Ovary (tissue), 10 donors: ENCODE measurements at places on chromosomes 1 and 21.
A peak's percentile ranks its signal among the peaks of the same experiment; 100 is the strongest.

- DNase-seq: no peak
Observed at GRCh38 chr1:31718327-31718897, 14.6 kb upstream of the COL16A1 start.

GRCh38 chr1:106785176-106785575 lies 271.3 kb upstream of the PRMT6 start:
- DNase-seq: no peak

DNA sequence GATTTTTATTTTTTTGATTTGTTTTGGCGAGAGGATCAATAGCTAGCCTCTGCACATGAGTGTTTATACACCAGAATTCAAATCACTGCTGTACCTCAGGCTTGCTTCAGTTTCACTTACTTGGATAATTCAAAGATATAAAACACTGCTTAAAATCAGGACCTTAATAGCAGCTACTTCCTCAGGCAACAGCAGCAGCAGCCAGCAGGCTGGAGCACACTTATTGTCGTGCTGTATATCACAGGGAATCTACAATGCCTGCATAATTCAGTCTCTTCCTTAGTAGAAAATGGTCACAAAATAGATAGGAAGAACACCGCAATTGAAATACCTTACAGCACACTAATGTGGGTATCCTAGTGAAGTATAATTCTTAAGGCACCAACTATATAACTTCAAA lies 497.3 kb downstream of the NEGR1 start:
- DNase-seq: no peak

DNA sequence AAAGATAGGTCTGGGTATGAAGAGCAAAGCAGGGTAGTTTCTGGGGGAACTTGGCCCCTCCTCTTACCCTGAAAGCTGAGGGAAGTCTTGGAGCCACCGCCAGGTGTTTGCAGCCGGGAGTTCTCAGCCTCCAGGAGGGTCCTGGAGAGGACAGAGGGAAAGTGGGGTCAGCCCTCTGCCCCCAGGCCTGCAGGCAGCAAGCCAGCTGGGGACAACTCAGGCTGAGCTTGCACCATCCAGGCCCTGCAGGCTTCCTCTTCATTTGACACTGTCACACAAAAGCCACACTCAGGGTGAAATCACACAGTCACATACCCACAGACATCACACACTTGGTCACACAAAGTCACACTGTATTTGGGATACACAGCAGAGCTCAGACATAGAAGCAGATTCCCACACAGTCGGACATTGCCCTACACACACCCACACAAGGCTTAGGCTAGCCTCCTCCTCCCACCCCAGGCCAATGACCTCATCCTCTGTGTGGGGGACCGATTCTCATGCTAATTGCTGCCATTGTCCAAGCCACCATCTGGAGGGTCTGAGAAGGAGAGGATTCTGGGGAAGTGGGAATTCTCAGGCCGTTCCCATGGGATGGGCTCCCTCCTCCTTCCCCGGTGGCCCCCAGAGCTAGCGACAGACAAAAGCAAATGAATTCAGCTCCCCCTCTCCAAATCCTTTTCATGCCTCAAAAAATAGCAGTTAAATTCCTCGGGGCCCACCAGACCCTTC lies 3.7 kb downstream of the NES start:
- DNase-seq: no peak

DNA sequence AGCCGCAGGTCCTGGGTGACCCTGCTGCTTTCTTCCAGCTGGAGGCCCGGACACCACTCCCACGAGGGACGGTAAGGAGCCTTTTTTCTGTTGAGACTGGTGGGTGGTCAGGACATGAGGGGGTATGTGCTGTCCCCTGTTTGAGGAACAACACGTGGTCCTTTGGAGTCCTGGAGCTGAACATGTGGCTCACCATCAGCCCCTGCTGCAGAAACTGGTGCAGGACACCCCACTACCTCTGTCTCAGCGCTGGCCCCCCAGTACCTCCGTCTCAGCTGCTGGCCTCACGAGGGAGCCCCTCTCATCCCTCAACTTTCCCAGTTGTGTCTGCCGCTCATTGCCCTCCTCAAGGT lies 34.7 kb downstream of the SLC19A1 start:
- DNase-seq: peak; percentile 33
